D341Med (cell line): ENCODE measurements at places on chromosomes 2 and 18.

DNA sequence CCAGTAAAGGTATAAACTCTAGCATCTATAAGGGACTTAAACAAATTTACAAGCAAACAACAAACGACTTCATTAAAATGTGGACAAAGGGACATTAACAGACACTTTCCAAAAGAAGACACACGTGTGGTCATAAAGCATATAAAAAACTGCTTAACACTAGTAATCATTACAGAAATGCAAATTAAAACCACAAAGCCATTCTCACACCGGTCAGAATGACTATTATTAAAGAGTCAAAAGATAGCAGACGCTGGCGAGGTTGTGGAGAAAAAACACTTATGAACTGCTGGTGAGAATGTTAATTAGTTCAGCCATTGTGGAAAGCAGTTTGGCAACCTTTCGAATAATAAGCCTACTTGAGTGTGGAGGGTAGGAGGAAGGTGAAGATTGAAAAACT, 217.1 kb upstream of the DLGAP1 start:
- no peak for DNase-seq

DNA sequence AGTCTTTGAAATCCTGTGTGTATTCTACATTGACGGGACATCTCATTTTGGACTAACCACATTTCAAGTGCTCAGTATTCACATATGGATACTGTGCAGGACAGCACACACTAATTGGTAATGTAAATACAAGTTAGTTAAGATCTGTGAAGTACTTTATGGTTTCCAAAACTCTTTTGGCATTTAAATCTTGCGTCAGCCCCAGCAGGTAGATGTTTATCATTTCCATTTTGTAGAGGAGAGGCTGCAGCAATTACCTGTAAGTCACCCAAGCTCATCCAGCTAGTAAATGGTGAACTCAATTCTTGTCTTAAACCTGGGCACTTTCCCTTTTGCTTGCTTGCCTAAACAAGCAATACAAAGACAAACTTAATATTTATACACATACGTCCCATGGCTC, 1.6 kb upstream of the NAGK start:
- no peak for DNase-seq

GRCh38 chr2:61356261-61356957, 114.5 kb downstream of the USP34 start:
- DNase-seq = no peak

DNA sequence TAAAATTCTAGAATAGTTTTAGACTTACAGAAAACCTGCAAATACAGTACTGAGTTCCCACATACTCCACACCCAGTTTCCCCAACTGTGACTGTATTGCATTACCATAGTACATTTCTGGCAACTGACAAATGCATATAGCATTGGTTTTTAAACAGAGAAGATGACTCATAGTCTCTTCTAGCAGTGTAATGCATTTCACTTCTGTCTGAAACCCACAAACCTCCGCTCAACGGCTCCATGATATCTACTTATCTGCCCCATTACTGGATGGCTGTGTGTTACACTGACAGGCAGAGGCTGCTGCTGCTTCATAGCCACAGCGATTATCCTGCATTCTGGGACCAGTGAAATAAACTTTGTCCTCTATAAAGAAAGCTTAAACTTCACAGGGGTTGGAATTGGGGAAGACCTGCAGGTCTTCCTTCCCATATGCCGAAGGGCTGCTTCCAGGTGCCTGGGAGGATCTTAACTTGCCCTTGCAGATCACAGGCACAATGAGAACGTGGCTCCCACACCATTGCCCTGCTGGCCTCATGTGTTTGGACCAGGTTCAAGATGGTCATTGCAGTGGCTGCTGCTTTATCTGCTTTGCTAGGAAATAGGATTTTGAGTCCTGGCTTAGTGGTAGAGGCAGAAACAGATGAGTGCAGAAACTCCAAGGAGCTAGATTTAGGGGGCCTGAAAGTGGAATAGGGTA, 742.6 kb upstream of the HS6ST1 start:
- DNase-seq = no peak

GRCh38 chr2:50624506-50624905, 407.4 kb downstream of the NRXN1 start:
- no peak for DNase-seq

DNA sequence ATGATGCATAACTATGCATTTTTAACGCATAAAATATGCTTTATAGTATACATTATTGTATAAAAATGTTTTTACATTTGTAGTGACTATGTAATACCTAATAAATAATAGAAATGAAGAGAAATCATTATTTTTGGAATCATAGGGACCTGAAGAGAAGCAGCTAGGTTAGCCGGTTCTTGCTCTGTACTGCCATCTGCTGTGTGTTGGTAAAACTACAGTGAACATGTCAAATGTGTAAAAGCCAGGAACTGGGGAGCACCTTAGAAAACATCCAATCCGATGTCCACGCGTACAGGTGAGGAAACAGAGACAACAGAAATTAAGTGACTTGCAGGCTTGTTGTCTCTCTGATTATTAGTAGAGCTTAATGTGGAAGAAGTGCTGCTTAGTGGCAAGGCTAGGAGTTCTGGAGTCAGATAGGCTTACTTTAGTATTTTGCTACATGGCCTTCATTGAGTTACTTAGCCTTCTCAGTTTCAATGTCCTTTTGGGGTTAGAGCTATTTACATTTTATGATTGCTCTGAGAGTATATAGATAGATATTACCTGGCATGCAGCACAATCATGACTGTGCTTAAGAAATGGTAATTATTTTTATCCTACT, 386.5 kb downstream of the DLGAP1 start:
- DNase-seq = peak; percentile 76

DNA sequence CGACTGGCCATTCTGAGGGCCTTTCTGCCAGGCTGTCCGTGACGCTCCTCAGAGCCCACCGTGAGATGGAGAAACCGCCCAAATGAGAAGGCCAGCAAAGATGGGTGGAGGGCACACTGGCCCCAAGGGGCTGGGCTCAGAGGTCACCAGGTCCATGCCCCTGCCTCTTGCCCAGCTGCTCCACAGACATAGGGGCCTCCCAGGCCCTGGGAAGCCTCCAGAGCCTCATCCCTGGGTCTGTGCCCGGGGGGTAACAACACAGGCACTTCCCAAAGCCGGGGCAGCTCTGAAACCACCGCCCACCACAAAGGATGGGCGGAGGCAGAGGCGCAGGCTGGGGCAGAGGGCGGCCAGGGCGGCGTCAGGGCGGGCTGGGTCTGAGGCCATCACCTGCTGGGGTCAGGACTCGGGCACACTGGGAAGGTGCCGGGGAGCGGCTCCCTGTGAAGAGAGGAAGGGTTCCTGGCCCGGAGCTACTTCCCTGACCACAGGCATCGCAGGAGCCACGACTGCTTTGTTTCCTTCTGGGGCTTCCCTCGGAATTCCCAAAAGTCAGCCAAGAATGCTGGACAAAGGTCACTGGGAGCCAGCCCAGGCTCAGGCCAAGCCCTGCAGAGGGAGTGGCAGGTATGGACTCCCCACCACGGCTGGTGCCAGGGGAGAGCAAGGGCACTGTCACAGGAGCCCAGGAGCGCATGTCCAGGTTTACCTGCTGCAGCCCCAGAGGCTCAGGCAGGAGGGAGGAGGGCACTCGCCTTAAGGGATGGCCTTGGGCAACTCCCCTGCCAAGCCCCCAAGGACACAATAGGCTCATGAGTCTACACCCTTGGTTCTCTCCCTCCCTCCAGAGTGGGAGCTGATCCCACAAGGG, 9.4 kb downstream of the CYP26B1 start:
- no peak for DNase-seq

DNA sequence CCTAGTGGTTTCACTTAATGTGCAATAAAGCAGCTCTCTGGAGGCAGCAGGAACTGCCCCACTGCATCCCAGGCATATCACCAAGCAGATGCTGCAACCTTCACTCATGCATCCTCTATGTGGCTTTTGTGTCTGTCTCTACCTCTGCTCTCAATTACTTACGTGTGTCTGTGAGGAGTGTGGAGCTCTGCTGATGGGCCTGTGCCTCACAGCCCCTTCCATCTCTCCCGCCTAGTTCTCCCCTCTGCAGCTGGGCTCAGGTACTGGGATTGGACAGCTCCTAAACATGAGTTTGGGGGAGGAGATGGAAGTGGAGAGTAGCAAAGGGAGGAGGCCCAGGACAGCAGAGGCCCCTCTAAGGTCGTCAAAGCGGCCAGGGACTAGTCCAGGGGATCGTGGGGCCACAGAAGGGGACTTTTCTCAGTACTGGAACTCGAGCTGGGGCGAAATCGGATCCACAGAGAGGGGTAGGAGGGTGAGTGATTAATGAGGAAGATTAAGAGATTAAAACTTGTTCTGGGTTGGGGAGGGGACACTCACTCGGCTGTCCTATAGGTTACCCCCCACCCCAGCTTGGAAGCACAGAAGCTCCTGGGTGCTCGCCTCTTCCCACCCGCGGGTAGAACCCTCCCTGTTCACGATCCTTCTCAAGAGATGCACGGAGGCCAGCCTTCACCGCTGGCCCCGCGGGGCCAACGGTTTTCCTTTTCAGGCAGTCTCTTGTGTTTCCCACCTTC, 2.1 kb upstream of the LBX2 start:
- DNase-seq = peak; percentile 52

DNA sequence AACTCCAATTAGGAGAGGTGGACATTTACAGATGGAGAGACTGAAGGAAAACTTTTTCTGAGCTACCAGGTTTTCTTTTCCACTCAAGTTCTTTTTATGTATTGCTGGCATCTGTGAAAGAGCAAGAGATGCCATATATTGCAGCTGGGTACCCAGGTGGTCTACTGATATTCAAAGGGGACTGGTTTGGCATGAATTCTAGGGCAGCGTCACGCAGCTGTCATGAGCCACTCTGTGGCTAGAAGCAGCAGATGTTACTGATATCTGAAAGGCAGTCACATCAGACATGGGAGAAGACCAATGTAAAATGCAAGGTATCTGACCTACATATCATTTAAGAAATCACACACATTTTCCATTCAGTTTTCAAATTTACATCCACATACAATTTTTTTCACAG, 408.8 kb downstream of the GALNT13 start:
- no peak for DNase-seq

GRCh38 chr2:88210132-88211002, 40.2 kb downstream of the THNSL2 start:
- DNase-seq = no peak

GRCh38 chr2:188364033-188364630, 72.5 kb downstream of the GULP1 start:
- DNase-seq = no peak

DNA sequence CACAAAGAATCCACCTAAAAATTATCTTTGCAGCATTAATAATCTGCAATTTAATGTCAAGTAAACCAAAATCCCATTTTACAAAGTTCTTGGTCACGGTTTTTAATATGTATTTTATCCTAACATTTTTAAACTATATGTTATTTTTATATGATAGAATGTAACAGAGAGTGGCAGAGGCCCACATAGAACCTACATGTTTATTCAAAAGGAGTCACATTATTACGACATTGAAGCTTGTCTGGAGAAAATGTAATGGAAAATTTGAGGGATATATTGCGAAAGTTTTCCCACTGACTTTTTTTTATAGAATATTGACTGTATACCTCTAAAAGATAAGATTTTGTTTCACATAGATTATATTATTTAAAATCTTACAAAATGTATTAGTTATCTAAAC, 89.7 kb upstream of the COL3A1 start:
- no peak for DNase-seq

- DNase-seq = no peak
These were observed 57.2 kb upstream of the RTN4 start for GRCh38 chr2:55107436-55107835.

GRCh38 chr2:157320409-157320808, 5.2 kb downstream of the ERMN start:
- DNase-seq = no peak

DNA sequence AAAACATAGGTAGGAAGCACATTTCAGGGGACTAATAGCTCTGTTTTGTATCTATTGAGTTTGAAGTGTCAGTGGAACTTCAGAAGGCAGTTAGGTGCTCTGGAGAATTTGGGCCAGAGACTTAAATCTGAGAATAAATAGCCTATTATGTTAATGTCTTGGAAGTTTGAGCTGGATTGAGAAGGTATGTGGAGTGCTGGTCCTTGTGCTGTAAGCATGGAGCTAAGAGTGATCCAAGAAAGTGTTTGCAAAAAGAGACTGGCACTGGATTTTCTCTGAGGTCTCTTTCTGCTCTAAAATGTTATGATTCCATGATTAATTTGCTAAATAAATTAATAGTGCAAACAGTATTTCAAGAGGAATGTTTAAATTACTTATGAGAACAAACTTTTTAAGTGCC, 63.3 kb downstream of the ICOS start:
- DNase-seq = no peak

- DNase-seq = no peak
These were observed 8.6 kb upstream of the NCOA1 start for GRCh38 chr2:24482251-24482971.

DNA sequence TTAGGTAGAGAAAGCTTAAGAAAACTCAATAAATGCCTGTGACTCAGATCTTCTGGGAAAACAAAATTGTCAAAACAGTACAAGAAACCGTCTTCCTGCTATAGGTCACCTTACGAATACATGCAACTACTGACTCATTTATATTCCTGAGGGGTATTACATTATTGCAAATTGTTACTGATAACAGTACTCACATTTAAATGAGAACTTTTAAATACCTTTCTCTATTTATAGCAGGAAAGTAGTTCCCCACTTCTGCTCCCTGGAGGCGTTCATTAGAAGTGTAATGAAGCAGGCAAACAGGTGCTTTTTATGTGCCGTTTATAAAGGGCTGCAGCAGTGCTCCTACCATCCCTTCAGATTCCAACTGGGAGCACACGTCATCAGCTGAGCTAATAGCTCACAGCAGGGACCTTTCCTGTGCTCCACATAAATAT, 65.1 kb upstream of the RPRM start:
- no peak for DNase-seq

- peak; percentile 24 for DNase-seq
These were observed 24.6 kb downstream of the ARL6IP6 start for GRCh38 chr2:152743002-152743401.

- no peak for DNase-seq
These were observed 106.4 kb upstream of the DAPL1 start for GRCh38 chr2:158688721-158689120.

DNA sequence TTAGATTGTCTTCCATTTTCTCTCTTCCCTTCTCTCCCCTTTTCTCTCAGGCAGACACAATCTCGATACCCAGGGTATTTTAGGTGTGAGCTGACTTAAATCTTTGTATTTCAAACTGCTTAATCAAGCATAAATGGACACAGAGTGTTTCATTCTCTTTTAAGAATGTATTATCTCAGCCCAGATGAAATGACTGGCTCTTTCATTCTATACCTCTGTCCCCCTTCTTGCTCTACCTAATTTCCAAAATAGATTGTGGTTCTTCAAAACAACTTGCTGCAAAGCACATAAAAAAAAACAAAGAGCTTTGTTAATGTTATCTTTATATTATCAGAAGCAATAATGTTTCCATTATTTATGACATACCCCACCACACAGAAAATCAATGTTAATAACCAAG, 514.6 kb downstream of the ERBB4 start:
- no peak for DNase-seq

GRCh38 chr2:231397011-231397927, 1.8 kb downstream of the B3GNT7 start:
- no peak for DNase-seq

- DNase-seq = peak; percentile 97
These were observed at the start of gene LIMS1 for GRCh38 chr2:108533832-108534583. Gene LIMS1, plus strand, starts transcription at chr2:108534470. Its CDS starts 93 bp downstream, at chr2:108534563.
